ENCODE measurements at places on chromosomes 3 and 15.

GRCh38 chr3:16658925-16659793 lies 53.9 kb upstream of the DAZL start:
- DNase-seq, result no peak

DNA sequence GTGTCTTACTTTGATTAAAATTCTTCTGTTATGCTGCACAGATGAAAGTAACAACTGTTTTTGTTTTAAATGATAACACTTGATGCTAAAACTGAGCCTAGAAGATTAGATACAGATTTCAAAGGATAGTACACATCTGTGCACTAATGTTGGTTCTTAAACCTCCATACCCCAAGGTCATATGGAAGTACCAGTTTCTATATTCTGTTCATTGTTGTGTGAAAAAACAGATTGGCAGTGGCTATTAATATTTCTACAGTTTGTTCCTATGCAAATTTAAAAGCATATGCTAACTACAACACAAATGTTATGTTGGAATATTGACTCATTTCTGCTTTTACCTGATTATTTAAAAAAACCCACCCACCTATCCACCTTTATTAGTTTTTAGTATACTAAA lies 32.0 kb upstream of the GBE1 start:
- DNase-seq, result no peak

- DNase-seq, result no peak
Measured at GRCh38 chr3:4687167-4687566, 194.0 kb downstream of the ITPR1 start.

- DNase-seq, result no peak
Measured at GRCh38 chr3:124800511-124801258, 70.4 kb downstream of the UMPS start.

GRCh38 chr15:77410701-77411618 lies 8.9 kb downstream of the PEAK1 start:
- no peak for DNase-seq

GRCh38 chr15:48876057-48876456 lies 1.9 kb upstream of the EID1 start:
- DNase-seq, result no peak

DNA sequence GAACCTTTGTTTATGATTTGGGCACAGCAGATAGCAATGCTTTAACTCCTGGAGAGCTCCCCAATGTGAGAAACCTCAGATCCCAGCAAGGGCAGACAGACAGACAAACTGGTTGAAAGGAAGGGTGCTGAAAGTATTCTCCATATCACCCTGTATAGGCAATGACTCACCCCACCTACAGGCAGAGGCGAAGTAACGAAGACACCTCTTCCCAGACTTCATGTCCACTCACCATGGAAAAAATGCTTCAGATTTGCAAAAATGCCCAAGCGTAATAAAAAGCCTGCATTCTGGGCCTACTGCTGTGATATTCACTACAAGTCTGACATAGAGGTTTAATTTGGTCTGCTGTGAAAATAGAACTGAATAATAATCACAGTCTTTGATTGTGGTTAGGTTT lies 50.5 kb downstream of the THBS1 start:
- DNase-seq, result no peak

DNA sequence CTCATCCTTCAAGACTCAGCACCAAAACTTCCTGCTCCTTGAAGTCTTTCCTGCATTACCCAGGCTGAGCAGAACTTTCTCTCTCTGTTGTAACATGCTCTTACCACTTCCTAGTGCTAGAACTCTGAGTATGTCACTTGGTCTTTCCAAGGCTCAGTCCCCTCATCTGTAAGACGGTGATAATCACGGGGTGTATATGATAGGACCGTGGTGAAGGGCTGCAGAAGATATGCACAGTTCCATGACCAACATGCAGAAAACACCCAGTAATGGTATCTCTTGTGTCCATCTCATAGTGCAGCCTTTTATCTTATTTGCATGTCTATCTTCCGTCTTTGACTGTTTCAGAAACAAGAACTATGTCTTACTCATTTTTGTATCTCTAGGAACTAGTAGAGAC lies 154.5 kb downstream of the ZNF621 start:
- no peak for DNase-seq

GRCh38 chr3:58392181-58392580 lies 41.5 kb downstream of the PDHB start:
- no peak for DNase-seq

GRCh38 chr15:66139591-66140207 lies 113.9 kb downstream of the MEGF11 start:
- DNase-seq, result no peak

- DNase-seq, result no peak
Measured at GRCh38 chr15:100732211-100733055, 130.0 kb downstream of the ASB7 start.

- no peak for DNase-seq
Measured at GRCh38 chr3:193515966-193516365, 38.7 kb downstream of the ATP13A4 start.

- DNase-seq, result no peak
Measured at GRCh38 chr3:123336441-123336851, 112.4 kb downstream of the ADCY5 start.

DNA sequence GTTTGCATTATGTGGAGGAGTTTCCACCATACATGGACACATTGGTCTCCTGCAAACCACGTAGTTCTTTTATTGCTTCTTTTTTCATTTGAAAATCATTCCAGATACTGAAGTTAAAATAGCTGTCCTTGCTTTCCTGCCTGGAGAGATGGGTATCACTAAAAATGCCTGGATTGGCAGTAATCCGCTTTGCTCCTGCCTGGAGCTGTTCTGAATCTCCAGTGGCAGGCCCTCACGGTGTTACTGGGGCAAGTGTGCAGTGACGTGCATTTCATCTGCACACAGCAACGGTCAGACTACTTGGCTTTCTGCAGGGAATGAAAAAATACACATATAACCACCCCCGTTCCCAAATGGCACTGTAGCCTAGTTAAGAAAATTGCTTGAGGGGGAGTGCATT lies 272.9 kb downstream of the IL5RA start:
- DNase-seq, result no peak

GRCh38 chr15:91400481-91400880 lies 300.4 kb downstream of the SV2B start:
- no peak for DNase-seq

- DNase-seq, result no peak
Measured at GRCh38 chr3:177932750-177933660, 603.2 kb upstream of the KCNMB2 start.

GRCh38 chr3:125043599-125044151 lies 12.1 kb downstream of the HEG1 start:
- no peak for DNase-seq

GRCh38 chr15:41584636-41585126 lies 25.7 kb downstream of the TYRO3 start:
- DNase-seq, result no peak

DNA sequence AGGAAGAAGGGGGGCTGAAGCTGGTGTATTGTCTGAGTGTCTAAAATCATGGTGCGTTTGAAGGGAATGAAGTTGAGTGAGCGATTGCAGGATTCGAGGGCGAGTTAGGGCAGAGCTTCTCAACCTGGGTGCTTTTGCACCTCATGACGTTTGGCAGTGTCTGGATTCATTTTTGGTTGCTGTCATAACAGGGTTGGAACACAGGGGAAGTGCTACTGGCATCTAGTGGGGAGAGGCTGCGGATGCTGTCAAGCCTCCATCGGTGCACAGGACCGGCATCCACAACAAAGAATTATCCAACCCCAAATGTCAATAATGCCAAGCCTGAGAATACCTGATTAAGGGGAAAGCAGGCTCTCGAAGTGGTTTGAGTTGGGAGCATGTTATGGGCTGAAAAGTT lies 120.0 kb downstream of the SLCO3A1 start:
- DNase-seq, result no peak

GRCh38 chr15:79455361-79455760 lies 23.2 kb downstream of the MINAR1 start:
- no peak for DNase-seq

- DNase-seq, result no peak
Measured at GRCh38 chr15:69305204-69305931, 6.7 kb downstream of the PAQR5 start.

DNA sequence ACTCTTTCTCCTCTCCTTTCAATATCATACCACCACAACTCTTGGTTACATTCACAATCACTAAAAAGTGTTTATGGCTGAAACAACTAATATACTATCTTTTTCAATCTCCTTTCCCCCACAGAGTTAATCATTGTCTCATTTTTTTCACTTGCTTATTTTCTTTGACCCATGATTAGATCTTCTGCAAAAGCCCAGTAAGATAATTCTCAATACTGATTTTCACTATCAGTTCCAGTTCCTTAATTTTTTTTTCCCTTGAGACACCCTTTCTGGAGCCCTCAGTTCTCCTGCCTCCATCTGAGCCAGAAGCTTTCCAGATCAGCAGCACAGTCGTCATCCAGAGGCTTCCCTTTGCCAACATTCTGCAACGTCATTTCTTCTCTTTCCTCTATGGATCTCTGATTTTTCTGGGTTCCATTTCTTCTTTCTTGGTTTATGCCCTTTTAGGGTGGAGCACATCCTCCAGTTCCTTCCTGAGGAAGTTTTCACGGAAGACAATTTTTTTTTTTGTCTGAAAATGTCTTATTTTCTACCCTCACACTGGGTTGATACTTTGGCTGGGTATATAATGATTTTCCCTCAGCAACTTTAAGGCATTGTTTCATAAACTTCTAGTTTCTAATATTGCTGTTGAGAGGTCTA lies 88.7 kb upstream of the C15orf39 start:
- no peak for DNase-seq

DNA sequence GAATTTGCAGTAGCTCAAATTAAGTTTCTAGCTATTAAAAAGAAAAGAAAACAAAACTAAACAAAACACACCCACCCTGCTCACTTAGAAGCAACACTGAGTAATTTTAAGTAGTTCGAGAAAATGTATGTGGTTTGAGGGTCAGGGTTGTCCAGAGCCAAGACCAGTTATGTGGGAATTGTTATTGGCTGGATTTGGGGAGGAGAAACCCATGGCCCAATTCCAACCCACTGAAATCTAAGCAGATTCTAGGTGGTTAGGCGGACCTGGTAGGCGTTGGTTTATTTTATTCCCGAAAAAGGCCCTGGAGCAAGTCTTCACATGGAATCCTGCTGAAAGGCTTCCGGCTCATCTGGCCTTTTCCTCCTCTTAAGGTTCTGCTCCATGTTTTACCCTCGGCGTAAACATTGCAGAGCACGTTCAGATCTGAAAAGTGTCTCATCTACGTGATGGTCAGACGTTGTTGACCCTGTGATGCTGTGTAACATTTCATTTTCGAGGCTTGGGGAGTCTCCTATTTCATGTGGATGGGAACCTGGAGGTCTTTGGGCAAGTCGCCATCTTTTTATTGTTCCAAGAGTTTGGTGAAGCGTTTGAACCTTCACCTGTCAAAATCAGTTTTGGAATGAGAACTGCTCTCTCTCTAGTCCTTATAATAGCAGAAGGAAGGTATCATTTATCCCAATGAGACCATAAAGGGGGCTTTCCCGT lies 64.0 kb downstream of the FLNB start:
- DNase-seq, result no peak

DNA sequence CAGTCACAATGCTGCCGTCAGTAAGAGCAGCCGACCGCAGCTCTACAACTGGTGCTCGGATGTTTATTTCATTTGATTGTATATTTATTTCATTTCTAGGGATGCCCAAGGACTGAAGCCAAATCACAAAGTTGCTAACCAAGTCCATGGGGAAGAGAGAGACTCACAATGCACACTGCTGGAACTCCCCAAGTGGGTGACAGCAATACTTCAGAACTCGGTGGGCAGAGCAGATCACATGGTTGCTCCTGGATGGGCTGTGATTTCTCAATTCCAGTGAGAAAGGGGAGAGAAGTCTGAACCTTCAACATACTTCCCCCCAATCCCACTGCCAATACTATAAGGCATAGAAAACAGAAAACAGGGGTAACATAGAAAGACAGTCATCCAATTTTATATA lies 265.8 kb upstream of the WNT5A start:
- DNase-seq, result no peak

- no peak for DNase-seq
Measured at GRCh38 chr3:185270262-185270955, 16.6 kb upstream of the EHHADH start.

GRCh38 chr3:121167374-121168139 lies 259.6 kb downstream of the STXBP5L start:
- DNase-seq, result no peak

- DNase-seq, result no peak
Measured at GRCh38 chr15:72130272-72130671, 12.1 kb downstream of the SENP8 start.

- DNase-seq, result no peak
Measured at GRCh38 chr3:144181062-144181461, 209.4 kb downstream of the DIPK2A start.

GRCh38 chr3:171802590-171802956 lies 7.7 kb downstream of the PLD1 start:
- DNase-seq, result no peak

- no peak for DNase-seq
Measured at GRCh38 chr3:26997226-26997625, 372.0 kb downstream of the NEK10 start.

DNA sequence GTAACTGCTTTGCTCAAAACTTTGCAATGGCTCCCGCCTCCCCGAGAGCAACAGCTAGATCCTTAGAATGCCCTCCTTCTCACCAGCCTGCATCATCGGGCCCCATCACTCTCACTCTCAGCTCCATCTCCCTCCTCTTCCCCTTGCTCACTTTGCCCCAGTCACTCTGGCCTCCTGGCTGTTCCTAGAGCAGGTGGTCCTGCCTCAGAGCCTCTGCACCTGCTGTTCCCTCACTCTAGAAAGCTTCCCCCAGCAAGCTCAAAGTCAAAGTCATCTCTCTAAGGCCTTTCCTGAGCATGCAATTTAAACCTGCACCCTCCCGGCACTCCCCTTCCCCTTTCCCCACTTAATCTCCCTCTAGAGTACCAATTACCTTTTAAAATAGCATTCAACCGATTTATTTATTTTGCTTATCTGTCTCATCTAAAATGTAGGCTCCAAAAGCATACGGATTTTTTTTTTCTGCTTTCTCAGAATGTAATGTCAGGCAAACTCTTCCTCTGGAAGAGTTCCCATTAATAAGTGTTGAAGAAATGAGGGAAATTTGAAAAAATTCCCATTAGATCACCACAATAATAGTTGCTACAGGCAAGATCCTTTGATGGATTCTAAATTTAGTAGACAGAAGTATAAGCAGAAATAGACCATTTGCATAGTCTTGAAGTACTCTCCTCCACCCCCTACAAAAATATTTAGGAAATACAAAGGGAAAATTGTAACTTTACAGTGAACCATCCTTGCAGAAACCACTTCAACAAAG lies 15.9 kb upstream of the HES1 start:
- no peak for DNase-seq

- DNase-seq, result no peak
Measured at GRCh38 chr15:89363133-89363532, 28.5 kb upstream of the POLG start.
